Central memory CD8-positive, alpha-beta T cell (primary cell): ENCODE measurements at places on chromosomes 5 and 9.
A peak's percentile ranks its signal among the peaks of the same experiment; 100 is the strongest.

- DNase-seq = no peak
These were observed 541.1 kb downstream of the DNAH5 start for GRCh38 chr5:13403351-13403750.

DNA sequence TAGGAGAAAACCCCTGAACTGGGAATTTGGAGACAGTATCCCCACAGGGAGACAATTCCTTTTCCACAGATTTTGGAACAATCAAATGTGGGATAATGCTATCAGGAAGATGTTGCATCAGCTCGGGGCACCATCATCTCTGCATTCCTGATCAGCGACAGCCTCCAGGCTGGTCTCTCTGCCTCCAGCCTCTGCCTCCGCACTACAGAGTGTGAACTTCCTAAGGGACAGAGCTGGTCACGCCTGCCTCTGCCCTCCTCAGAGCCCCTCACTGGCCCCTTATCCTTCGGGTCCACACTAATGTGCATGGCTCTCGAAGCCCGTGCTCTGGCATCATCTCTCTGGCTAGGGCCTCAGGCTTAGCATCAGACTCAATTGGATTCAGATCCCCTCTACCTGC is 8.6 kb downstream of the FOXI1 start:
- DNase-seq = no peak

DNA sequence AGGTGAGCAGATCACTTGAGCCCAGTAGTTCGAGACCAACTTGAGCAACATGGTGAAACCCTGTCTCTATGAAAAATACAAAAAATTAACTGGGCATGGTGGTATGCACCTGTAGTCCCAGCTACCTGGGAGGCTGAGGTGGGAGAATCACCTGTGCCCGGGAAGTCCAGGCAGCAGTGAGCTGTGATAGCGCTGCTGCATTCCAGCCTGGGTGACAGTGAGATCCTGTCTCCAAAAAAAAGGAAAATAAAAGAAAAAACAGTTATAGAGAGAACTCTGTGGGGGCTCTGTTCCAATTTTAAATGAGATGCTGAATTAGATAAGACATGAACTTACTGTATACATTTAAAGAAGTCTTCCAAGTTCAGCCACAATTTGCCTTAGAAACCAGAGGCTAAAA is 44.2 kb downstream of the SLC38A9 start:
- no peak for DNase-seq

- DNase-seq = no peak
These were observed 10.9 kb downstream of the GNE start for GRCh38 chr9:36247356-36247755.

- DNase-seq = no peak
These were observed 205.0 kb upstream of the DMRTA1 start for GRCh38 chr9:22241611-22242010.

DNA sequence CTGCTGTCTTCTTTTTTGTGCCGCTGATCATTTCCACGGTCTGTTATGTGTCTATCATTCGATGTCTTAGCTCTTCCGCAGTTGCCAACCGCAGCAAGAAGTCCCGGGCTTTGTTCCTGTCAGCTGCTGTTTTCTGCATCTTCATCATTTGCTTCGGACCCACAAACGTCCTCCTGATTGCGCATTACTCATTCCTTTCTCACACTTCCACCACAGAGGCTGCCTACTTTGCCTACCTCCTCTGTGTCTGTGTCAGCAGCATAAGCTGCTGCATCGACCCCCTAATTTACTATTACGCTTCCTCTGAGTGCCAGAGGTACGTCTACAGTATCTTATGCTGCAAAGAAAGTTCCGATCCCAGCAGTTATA is 17.1 kb downstream of the F2R start:
- DNase-seq = peak; percentile 82

GRCh38 chr5:95347506-95348120 is 43.6 kb upstream of the FAM81B start:
- DNase-seq = no peak

GRCh38 chr5:89309268-89309667 is 426.3 kb upstream of the MEF2C start:
- DNase-seq = no peak

- DNase-seq = no peak
These were observed 129.3 kb upstream of the STC2 start for GRCh38 chr5:173457482-173457881.

- DNase-seq = no peak
These were observed 187.3 kb upstream of the PIK3R1 start for GRCh38 chr5:68028131-68028727.

DNA sequence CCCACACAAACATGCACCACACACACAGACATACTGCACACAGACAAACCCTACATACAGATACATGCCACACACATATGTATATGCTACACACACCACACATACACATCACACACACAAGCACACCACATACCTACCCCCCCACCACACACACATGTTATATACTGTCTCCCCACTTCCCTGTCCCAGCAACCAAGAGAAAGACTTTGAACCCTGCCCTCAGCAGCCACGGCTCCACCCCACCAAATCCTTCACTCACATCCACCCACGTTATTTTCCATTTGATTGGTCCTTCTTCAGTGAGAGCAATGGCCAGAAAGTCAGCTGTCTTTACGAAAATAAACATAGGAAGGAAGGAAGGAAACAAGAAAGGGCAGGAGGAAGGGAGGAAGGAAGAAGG is 479.8 kb downstream of the DIRAS2 start:
- no peak for DNase-seq

GRCh38 chr9:136371533-136371880 is 2.0 kb downstream of the CARD9 start:
- no peak for DNase-seq

DNA sequence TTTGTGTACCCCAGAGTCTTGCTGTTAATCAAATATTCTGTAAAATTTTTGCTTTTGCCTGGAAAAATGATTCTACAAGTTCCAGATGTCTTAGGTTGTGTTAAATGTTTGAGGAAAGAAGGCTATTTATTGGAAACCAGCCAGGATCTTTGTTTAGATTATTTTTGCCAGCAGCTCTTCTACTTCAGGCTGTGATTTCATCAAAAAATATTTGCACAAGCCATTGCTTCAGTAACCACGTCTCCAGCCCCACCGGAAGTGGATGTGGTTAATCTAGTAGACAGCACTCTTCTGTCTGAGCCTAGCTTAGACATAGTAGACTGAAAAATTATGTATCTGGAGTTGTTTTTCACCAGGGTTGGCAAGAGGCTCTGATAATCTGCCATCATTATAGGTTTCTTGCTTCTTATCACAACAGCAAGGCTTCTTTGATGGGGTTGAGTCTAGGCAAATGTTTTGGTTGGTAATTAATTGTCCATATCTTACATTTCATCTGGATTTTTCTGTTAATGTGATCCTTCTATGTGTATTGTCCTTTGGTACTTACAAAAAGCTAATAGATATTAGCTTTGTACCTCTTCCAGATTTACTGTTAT is 17.1 kb downstream of the KCTD16 start:
- DNase-seq = peak; percentile 77
